Activated gamma-delta T cell treated with anti-CD3 and anti-CD28 coated beads, Interleukin-2, amount 50 U/mL, for 16 hours (primary cell): ENCODE measurements at places on chromosomes 7 and 10.
A peak's percentile ranks its signal among the peaks of the same experiment; 100 is the strongest.

DNA sequence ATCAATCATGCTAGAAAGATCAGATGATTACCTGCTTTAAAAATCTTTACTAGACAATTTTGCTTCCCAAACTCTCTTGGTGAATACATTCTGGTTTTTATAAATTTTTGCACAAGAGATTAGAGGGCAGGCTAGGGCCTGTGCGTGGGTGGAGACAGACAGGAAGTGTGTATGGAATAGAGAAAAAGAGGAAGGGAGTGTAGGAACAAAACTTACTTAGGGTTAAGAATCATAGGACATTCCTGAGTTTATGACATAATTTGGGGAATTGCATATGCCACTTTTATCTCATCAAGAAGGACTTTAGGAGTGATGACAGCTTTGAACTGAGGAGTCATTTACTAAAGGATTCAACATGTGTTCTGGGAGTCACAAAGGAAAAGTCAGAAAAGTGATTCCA is 31.3 kb downstream of the LAMB1 start:
- no peak for DNase-seq

DNA sequence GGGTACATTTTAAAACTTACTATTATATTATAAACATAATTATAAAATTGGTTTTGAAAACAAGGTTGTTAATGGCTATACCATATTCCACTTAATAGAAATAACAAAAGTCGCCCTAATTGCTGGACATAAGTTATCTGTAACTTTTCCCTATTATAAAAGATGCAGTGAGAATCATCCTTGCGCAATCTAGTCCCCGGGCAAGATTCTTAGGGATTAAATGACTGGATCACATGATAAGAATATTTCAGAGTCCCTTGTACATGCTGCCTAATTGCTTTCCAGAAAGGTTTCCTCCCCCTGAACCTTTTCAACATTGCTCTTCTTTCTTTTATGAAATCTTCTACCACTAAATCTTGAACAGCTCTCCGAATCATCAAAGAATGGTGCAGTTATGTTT is 479.8 kb upstream of the MKI67 start:
- DNase-seq = no peak

DNA sequence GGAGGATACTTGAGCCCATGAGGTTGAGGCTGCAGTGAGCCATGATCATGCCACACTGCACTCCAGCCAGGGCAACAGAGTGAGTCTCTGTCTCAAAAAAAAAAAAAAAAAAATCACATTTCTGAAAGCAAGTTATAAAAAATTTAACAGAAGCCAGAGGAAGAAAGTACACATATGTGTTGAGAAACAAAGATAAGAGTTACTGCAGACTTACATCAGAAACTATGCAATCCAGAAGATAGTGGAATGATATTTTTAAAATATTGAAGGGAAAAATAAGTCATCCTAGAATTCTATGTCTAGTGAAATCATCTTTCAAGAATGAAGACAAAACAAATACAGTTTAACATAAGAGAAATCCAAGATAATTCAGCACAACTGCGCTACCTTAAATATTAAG is 46.9 kb downstream of the ZNF518A start:
- DNase-seq = no peak

- DNase-seq = no peak
Observed at GRCh38 chr7:73870041-73870492, 9.1 kb downstream of the TMEM270 start.

GRCh38 chr7:25493805-25494366 is 265.6 kb upstream of the NPVF start:
- DNase-seq = no peak

DNA sequence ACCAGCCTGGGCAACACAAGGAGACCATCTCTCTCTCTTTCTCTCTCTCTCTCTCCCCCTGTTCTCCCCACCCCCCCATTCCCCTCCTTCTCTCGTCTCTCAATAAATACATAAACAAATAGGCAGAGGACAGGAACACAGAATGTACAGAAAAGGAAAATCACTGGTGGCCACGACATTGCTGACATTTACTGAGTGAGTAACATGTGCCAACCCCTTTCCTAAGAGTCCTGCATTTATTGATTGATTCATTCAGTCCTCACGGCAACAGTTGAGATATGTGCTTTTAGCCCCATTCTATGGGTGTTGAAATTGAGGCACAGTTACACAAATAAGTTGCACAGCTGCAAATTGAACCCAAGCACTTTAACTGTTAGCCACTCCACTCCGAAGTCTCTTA is 114.3 kb upstream of the SAMD8 start:
- no peak for DNase-seq

- no peak for DNase-seq
Observed at GRCh38 chr7:143282124-143282523, 2.6 kb upstream of the TMEM139 start.

GRCh38 chr7:128743112-128743772 is 4.1 kb downstream of the CALU start:
- DNase-seq = no peak

DNA sequence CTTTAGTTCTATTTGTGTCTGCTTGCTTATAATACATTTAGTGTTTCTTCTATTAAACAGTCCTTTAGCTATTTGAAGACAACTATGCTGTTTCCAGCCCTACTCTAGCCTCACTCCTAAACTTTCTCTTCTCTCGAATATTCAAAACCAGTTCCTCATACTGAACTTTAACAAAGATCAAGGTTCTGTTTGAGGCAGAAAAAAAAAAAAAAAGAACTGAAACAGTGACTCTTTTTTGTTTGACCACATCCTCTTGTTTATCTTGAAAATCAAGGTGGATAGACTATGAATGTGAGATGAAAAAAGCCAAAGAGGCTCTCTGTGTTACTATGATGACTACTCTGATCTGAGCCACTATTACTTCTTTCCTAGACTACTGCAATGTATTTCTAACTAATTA is 154.3 kb downstream of the ZNF365 start:
- DNase-seq = no peak

- no peak for DNase-seq
Observed at GRCh38 chr10:133088179-133088955, 643 bp downstream of the ADGRA1 start.

GRCh38 chr10:63446716-63447440 is 18.9 kb downstream of the JMJD1C start:
- no peak for DNase-seq

DNA sequence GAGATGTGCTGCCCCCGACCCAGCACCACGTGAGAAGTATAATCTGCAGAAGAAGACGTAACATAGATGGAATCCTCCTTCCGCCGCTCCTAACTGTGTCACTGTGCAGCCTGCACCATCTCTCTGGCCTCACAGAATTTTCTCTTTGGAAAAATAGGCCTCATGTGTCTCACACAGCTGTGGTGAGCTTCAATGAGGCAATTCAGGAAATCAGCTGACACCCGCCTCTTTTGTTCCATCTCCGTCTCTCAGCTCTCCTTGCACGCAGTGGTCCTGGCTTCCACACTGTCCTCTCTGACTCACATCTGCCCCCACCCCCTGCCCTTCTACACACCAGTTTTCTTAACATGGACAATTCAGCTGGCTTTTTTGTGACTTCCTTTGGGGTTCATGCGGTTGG is 7.2 kb downstream of the C10orf90 start:
- no peak for DNase-seq

DNA sequence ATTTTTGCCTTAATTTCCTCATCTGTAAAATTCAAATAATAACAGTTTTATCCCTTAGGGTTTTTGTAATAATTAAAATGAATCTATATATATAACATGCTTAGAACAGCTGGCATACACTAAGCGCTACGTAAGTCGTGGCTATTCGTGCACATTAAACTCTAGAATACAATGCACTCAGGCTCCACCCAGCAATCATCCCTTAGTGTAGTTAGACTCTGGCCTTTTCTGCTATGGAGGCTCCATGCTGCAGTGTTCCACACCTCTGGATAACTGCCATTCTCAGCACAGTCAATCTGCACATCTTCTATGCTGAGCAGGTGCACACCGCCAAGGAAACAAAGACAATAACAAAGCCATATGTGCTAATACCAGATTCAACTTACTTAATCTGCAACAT is 92.9 kb downstream of the IPMK start:
- DNase-seq = no peak

GRCh38 chr10:129135624-129136023 is 331.4 kb upstream of the MGMT start:
- no peak for DNase-seq

GRCh38 chr10:79221110-79222051 is 125.9 kb upstream of the PPIF start:
- DNase-seq = no peak

- no peak for DNase-seq
Observed at GRCh38 chr10:48939790-48940325, at the start of gene LRRC18. Gene LRRC18 (minus strand): TSS chr10:48939840. CDS start chr10:48914155, 25,685 bp downstream.

GRCh38 chr7:131618391-131618790 is 62.0 kb upstream of the PODXL start:
- DNase-seq = no peak

GRCh38 chr10:132517951-132518521 is 19.6 kb upstream of the INPP5A start:
- no peak for DNase-seq

DNA sequence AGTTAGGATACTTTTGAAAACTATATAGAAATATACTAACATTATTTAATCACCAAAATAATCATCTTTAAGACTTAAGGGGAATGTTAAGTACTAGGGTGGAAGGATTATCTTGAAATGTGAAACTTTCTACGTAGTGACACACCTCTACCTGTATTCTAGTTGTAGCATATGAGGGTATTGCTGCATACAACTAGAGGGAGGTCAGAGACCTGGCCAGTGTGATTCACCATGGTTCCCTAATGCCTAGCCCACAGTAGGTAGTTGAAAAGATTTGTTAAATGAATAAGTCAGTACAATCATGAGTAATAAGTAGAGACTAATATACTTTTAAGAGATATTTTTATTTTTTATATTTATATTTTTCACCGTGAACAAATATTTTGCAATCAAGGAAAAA is 84.1 kb upstream of the RPA3 start:
- DNase-seq = no peak

GRCh38 chr7:15335390-15335789 is 226.4 kb downstream of the AGMO start:
- DNase-seq = no peak

- no peak for DNase-seq
Observed at GRCh38 chr7:33075818-33076518, 13.4 kb upstream of the NT5C3A start.

DNA sequence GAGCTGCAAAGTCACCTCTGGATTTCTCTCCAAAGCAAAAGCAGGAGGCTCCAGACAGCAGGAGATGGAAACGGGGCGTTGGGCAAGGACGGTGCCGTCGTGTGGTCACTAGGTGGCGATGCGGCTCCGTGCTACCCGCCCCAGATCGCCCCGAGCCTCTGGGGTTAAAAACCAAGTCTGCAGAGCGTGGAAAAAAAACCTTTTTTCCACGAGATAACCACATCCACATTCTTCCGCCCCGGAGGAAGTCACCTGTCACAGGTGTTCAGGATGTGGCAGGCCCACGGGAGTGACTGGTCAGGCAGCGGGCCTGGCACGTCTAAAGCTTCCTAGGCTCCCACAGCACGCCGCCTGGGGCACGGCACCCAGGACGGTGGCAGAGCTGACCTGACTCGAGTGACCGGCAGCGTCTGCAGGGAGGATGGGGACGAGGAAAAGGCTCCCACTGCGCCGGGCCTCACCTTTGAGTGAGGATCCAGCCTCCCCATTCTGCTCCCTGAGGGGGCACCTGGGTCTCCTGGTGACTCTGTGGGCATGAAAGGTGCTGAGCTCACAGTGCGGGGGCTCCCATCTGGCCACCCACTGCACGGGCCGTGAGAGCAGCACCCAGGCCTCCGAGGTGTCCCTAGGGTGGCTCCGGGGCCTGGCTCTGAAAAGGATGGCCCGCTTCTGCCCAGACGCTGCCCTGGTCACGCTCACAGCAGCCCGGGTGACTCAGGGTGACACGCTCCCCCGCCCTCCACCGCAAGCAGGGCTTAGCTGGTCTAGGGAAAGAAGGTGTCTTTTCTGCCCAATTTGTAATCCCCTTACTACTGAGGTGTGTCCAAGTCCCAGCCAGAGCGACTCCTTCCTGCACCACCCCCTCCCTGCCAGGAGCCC is 71.3 kb upstream of the TNRC18 start:
- peak; percentile 60 for DNase-seq

- peak; percentile 13 for DNase-seq
Observed at GRCh38 chr10:128178302-128178958, 52.2 kb upstream of the MKI67 start.
